EH (cell line): ENCODE measurements at places on chromosomes 16 and 17.
A peak's percentile ranks its signal among the peaks of the same experiment; 100 is the strongest.

DNA sequence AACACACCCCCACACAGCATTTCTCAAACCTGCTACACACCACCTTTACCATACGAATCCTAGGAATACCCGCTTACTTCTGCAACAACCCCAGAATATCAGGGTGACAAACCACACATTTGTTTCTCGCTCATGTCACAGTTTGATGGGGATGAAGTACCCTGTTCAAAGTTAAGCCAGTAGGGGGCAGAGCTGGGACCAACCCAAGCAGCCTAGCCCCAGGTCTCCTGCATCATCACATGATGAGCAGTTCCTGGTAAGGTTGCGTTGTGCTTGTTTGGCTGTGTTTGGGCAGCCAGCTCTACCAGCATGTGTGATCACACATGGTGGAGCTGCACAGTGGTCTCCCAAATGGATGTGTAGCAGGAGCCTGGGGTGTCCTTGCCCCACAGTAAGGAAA is 103.6 kb upstream of the C16orf82 start:
- DNase-seq = peak; percentile 36

DNA sequence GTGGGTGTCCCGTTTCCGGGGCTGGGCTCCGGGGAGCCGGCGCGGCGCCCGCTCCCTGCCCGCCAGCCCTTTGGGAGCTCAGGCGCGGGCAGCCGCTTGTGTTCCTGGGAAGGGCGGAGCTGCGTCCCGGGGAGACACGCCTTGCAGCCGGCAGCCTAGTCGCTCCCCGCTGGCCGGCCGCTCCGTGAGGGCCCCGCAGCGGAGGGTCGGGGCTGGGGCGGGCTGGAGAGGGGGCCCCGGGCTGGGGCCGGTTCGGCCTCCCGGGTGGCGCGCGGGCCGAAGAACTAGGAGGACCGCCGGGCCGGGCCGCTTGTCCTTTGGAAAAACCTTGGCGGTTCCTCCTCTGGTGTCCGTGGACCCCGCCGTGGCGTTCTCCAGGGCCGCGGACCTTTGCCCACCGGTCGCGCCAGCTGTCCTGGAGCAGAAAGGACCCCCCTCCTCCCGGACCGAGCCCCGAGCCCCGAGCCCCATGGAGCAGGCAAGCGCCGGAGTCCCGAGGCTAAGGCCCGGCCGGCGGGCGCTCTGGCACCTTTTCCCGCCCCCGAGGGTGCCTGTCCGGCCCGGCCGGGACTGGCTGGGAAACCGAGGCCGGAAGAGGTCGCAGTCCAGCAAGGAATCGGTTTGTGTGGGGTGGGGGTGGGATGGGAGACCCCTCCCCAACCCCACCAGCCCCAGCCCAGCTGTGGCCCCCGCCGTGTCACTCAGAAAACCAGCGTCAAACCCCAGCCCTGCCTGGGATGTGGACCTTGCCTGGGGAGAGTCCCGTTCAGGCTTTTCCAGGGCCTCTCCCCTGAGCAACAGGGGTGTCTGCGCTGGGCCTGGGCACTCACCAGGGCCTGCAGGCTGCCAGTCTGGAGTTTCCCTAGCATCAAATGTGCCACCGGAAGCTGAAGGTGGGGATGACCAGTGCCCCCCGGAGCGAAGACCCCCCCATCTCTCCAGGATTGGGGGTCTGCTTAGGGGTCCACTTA is 6.8 kb upstream of the TBC1D3B start:
- peak; percentile 70 for DNase-seq

DNA sequence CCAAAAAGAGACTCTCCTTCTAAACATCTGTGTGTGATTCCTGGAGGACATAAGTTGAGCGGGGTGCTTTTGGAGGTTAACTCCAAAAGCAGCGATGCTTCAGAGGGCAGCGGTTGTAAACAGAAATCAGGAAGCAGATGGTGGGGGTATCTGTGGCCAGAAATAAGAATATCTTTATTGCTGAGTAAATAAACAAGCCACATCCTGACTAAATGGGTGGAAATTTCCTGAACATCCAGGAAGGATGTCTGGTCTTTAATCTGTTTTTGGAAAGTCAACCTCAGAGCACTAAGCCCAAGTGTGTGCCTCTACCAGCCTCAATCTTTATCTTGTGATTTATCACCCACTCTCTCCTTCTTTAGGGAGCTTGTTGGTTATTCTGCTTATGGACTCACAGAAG is 123.3 kb downstream of the CDH13 start:
- DNase-seq = peak; percentile 42

GRCh38 chr17:66533572-66533971 is 231.2 kb downstream of the PRKCA start:
- DNase-seq = no peak

- DNase-seq = no peak
These were observed 36.4 kb upstream of the HSBP1 start for GRCh38 chr16:83771306-83771942.

GRCh38 chr16:58127033-58127556 is 2.1 kb downstream of the CFAP20 start:
- DNase-seq = peak; percentile 53

DNA sequence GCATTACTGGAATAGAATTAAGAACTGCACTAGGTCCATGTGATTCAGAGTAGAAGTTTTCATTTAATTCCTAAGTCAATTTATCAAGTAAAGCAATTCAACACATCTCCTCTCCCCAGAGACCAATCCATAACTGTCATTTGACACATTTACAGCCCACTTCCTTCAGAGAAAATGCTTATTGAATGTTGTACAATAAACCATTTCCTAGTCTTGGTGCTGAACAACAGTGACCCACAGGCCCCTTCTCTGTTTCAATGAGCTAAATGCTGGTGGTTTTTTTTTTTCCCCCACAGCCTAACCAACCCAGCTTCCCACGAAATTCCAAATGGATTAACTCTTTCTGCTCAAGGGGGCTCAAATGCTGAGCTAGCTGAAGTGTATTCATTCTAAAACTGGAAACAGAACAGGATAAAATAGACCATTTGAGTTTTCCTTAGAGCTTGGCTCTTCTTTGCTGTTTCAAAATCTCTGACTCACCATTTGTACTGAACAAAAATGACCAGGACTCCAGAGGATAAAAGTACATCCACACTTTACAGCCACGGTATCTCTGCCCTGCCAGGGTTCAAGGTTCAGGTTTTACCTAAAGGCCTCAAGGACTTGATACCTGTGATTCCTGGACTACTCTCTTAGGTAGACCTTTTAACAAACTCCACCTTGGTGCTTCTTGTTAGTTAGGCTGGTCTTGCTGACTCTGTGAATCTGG is 62.3 kb downstream of the TMEM100 start:
- no peak for DNase-seq

DNA sequence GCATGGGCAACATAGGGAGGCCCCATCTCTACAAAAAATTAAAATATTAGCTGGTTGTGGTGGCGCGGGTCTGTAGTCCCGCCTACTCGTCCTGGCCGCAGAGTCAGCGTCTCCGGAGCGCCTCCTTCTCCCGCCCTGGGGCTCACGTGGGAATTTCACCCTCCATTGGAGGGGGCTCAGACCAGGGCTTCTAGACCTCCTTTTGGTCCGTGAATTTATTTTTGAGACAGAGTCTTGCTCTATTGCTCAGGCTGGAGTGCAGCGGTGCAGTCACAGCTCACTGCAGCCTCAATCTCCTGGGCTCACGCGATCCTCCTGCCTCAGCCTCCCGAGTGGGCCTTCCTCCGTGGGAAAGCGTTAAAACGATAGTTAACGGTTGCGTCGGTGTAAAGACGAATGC is 394 bp upstream of the NME4 start:
- DNase-seq = peak; percentile 70

GRCh38 chr16:68752602-68753001 is 15.5 kb downstream of the CDH1 start:
- no peak for DNase-seq

- DNase-seq = no peak
These were observed 300.1 kb downstream of the FOXL1 start for GRCh38 chr16:86878236-86879080.

DNA sequence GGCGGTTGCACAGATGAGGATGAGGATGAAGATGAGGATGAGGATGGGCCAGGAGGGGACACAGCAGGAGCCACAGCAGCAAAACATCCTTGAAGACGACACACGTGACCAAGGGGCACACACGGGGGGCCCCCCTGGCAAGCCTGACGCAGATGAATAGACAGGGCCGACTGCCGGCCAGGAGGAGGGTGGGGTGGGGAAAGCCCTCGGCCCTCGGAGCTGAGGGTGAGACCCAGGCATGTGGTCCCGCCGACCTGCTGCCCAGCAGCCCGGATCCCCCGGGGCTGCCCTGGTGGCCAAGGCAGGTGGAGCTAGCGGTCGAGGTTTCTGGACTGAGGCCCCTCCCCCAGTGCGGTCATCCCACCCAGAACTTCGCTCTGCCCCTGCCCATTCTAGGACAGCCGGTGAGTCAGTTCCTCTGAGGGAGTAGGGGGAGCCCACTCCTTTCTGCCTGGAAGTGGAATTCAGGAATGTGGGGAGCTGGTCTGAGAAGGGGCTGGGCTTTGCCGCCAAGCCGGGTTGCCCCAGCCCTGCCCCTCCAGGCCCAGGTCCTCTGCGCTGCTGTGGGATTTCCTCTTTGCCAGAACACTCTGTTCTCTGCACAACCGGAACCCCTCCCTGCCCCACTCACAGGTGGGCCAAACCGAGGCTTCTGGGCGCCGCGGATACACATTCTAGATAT is 9.9 kb downstream of the CYGB start:
- peak; percentile 79 for DNase-seq

DNA sequence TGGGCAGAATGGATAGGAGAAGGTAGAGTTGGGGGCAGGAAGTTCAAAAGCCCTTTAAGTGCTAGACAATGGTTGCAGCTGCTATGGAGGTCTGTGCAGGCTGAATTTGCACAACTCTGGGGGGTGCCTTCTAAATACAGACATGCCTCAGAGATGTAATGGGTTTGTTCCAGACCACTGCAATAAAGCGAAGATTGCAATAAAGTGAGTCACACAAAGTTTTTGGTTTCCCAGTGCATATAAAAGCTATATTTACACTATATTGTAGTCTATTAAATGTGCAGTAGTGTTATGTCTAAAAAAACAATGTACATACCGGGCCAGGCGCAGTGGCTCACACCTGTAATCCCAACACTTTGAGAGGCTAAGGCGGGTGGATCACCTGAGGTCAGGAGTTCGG is 60.5 kb upstream of the MYOCD start:
- peak; percentile 95 for DNase-seq

- no peak for DNase-seq
These were observed 54.7 kb downstream of the COTL1 start for GRCh38 chr16:84563064-84563715.

- DNase-seq = no peak
These were observed 1.3 kb downstream of the MKS1 start for GRCh38 chr17:58217766-58218165.

DNA sequence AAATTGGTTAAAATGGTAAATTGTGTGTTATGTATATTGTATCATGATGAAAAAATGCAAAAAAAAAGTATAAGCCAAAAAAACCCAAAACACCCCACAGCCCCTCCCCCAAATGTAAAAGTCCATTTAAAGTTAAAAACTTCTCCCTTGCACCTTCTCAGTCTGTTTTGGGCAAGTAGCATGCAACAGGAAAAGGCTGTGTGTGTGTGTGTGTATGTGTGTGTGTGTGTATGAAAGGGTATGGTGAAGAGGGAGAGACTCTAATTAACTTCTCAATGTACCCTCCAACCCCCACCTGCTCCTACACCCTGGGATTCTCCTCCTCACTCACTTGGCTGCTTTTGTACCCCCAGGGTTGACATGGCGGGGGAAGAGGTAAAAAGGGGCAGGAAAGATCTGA is 9.2 kb upstream of the GGT6 start:
- no peak for DNase-seq

GRCh38 chr16:57388359-57389086 is 16.0 kb upstream of the CCL17 start:
- no peak for DNase-seq

DNA sequence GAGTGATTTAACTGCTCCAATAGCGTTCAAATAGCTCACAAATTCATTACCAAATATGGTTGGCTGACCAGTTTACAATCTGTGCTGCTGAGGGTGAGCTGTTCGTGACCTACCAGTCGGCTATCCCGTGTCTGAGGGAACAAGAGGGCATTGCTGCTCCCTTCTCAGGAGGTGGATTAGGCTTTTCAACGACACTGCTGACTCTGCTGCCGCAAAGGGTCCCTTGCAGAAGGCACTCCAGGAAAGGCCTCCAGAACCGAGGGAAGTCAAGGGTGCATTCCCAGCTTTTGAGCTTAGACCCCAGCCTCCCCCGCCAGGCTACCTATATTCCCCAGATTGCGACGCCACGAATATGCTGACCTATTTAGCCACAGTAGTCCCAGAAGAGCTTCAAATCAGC is 32.3 kb downstream of the GJC1 start:
- DNase-seq = peak; percentile 52

DNA sequence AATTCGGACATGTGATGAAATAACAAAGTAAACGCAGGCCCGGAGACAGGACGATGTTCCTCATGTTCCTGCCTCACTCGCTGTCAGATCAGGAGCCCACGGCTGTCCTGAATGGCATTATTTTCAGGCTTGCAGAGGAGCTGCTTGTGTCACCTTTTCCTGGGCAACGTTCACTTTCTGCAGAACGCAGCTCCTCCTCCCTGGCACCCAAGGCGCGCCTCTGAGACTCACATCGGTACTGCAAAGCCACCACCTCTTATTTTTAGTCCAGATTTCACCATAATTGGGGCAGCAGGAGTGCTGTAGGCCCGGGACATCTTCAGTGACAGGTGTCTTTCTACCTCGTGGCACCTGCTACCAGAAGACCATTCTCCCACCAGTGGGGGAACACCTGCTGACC is 8.0 kb upstream of the C16orf96 start:
- no peak for DNase-seq

DNA sequence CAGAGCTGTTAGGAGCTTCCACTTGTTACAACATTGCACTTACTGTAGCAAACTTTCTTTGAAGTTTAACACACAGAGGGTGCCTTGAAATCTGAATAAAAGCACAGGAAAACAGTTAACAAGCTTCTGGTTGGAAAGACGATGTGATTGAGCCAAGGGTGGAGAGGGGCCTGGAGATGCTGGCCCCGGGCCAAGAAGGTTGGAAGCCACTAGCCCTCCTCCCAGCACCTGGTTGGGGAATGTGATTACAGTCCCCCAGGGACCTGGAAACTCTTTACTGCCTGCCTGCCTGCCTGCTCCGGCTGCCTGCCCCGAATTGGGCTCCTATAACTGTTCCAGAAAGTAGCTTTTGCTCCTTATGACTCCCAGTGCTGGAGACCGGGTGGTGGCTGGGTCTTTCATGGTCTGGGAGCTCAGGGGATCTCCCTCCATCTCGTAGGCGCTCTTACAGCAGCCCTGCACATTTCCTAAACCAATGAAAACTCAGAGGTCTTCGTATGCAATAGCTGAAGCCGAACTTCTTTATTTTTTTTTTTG is 48.0 kb upstream of the ZFHX3 start:
- no peak for DNase-seq

DNA sequence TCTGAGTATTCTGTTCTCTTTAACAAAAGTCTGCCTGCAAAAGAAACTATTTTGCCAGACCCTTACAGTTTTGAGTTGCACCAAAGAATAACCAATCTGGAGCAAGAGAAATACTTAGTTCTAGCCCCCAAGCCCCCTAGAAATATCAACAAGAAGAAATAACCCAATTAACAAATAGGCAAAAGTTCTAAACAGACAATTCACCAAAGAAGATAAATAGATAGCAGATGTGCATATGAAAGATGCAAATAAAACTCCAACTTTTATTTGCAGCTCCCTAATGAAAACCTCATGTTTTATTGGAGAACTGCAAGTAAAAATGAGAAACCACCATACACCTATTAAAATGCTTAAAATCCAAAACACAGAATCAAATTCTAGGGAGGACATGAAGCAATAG is 1308.0 kb downstream of the CDH11 start:
- no peak for DNase-seq

- no peak for DNase-seq
These were observed 132.8 kb downstream of the LAT start for GRCh38 chr16:29117631-29118030.
